ENCODE measurements at places on chromosomes 11 and 22.
A peak's percentile ranks its signal among the peaks of the same experiment; 100 is the strongest.

- no peak for DNase-seq
Measured at GRCh38 chr22:46845296-46846149, 83.1 kb downstream of the TBC1D22A start.

- DNase-seq: no peak
Measured at GRCh38 chr11:35261197-35261596, 122.2 kb downstream of the CD44 start.

DNA sequence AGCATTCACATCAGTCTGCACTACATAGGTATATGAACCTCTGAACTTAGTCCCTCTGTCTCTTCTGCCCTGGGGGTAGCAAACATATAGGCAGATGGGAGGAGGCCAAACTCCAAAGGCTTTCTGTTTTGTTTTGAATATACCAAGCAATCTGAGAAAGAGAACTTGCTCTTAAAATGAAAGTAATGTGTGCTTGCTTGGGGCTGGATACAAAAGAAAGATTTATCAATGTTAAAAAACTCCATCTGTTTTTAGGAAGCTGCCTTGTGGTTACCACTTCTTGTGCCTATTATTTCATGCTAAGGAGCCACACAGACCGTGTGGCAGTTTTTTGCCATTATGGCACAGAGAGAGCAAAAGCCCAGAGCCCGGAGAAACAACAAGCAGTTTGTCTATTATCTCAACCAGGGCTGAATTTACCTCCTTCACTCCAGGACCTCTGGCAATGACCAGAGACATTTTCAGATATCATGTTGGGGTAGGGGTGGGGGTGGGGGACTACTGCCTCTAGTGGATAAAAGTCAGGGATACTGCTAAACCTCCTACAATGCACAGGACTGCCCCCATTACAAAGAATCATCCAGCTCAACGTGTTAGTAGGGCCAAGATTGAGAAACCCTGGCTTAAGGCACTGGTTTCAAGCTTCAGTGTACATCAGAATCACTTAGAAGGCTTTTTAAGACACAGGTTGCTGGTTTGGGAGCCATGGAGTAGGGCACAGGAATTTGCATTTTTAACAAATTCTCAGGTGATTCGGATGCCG is 124.2 kb downstream of the APIP start:
- no peak for DNase-seq

DNA sequence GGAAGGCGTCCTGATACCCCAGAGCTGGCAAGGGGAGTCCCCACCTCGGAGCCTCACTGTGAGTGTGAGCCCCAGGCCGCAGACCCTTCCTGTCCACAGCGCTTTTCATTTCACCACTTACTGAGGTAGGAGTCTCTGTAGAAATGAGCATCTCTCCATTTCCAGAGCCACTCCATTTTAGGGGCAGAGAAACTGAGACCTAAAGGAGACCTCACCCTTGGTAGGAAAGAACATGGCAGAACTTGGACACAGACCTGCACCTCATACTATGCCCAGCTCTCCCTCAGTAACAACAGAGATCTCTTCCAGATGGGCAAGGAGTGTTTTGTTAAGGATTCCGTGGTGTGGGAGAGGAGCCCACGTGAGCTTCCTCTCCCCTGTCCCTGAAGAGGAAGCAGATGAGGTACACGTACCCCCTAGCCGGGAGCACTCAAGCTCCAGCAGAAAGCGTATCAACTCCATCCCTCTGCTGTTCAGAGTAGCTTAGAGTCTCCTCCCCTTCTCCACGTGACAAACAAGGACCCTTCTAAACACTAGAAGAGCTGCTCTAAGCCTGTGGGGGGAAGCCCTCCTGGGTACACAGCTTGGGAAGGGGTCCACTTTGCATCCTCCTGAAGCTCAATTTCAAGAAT is 532 bp upstream of the VSIG2 start:
- DNase-seq: no peak

DNA sequence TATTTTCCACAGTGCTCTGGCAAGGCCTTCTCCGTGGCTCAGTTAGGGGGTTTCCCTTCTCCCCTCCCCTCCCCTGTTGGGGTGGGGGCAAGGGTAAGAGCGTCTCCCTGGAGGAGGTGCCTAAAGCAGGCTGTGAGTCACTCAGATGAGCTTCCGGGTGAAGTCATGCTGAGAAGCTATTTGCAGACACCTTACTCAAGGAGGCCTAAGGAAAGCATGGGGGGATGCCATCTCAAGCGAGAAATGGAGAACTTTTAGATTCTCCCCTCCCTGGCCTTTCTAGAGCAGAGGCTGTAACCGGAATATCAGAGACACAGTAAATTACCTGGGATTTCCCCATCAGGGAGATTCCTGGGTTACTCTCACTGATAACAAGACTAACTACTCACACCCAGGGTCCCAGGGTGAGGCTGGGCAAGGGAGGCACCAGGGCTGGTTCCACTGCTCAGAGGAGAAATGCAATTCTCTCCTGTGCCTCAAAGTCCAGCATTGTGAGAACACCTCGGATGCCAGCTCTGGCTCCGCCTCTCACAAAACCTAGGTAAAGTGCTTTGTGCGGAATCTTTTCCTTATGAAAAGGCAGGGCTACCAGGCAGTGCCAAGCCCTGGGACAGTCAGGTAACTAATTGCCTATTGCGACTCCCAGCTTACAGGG is 123.6 kb downstream of the ABTB2 start:
- DNase-seq: no peak

DNA sequence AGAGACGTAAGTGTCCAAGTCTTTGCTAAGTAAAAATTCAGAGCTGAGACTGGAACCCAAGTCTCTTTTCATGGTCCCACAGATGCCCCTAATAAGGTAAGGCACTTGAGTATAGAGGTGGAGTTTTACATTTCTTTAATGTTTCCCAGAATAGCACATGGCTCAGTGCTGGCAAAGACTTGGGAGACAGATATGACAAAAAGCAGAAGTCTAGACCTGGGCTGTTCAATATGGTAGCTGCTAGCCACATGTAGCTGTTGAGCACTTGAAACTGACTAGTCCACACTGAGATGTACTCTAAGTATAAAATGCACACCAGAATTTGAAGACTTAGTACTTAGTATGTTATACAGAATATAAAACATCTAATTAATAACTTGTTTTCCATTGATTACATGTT is 17.6 kb downstream of the VSTM5 start:
- no peak for DNase-seq

DNA sequence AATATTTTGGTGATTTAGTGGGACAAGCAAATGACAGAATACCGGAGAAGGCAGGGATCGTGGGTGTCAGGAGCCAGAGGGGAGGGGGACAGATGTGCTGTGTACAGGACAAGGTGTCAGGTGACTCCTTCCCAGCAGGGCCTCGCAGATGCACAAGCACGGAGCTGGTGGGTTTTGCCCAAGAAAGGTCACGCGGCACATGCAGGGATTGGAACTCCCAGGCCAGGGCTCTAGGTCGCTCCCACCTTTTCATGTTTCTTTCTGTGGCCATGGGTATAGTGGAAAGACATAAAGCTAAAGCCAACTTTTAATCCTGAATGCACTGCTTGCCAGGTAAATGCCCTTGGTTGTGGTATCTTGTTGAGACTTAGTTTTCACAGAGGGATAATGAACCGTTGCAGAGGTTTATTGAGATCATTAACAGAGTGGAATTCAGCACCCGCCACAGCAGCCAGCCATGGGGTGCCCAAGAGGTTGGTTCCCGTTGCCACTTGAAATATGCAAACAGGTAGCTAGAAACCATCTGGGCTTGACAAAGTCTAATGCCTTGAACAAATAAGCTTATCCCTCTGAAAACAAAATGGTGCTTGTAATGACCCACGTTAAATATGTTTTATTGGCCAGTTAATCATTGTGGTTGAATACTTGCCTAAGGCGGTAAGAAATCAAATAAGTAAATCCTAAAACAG is 10.1 kb downstream of the C22orf23 start:
- no peak for DNase-seq

DNA sequence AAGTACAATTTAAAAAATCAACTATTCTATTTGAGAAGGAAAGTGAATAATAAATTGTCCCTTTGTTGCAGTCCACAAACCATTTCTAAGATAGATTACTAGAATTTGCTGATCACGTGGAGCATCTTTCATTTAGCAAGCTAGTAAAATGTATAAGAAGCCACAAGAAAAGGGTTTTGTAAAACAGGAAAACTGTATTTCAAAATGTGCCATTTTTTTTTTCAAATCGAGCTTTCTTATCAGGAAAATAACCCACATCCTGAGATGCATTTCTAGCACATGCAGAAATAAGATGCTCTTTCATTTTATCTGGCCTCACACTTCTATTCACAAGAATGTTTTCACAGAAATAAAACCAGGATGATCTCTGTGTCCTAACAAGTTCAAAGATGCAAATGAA is 3.2 kb upstream of the PATE3 start:
- no peak for DNase-seq

- no peak for DNase-seq
Measured at GRCh38 chr11:60757231-60757800, 649 bp downstream of the MS4A15 start.

DNA sequence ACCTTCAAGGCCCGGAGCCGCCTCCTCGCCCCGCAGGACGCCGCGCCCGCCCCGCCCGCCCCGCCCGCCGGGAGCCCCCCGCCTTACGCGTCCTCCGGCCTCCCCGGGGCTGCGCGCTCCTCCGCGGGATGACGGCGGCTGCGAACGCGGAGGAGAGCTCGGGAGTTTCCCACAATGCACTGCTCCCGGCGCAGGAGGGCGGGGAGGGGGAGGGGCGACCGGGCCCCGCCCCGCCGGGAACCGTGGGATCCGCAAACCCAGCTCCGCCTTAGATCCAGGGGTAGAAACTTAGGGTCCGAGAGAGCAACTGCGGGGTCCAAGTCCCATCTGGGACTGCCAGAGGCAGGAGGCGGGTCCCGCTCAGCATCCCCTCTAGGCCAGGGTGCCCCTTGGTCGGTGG is at the start of gene CEND1:
CEND1 (minus strand) TSS at position 148 of the 400 bp plus-strand sequence. CDS start 1,514 bp downstream, outside the sequence.
- peak; percentile 86 for DNase-seq

DNA sequence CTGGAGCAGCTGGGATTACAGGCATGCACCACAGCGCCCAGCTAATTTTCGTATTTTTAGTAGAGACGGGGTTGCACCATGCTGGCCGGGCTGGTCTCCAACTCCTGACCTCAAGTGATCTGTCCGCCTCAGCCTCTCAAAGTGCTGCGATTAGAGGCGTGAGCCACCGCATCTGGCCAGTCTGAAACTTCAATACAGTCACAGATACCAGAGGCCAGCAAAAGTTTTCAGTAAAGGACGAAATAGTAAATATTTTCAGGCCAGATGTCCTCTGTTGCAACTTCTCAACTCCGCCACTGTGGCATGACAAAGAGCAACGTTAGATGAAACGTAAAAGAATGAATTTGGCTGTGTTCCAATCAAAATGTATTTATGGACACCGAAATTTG is 403.6 kb downstream of the MN1 start:
- no peak for DNase-seq
